Ovary (tissue), 10 donors: ENCODE measurements at places on chromosomes 3 and 15.

DNA sequence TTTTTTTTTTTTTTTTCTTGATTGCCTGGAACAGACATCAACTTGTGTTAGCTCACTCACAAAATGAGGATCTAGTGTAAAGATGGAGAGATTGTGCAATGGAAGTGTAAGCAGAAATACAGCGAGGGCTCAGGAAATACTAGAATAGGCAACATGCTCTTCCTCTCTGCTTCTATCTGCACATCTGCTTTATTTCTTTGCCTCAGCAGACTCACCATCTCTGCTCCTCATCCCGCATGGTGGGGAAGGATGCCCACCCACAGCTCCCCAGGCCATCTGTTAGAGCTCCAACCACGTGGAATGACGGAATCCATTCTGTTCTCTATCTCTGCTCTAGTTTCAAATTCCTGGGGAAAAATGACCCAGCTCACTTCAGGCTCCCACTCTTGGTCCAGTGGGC, 128.0 kb upstream of the ADAMTS9 start:
- no peak for DNase-seq

- DNase-seq = no peak
Observed at GRCh38 chr3:147960786-147961185, 551.6 kb downstream of the ZIC1 start.

- no peak for DNase-seq
Observed at GRCh38 chr15:61314427-61314826, 85.3 kb upstream of the RORA start.

DNA sequence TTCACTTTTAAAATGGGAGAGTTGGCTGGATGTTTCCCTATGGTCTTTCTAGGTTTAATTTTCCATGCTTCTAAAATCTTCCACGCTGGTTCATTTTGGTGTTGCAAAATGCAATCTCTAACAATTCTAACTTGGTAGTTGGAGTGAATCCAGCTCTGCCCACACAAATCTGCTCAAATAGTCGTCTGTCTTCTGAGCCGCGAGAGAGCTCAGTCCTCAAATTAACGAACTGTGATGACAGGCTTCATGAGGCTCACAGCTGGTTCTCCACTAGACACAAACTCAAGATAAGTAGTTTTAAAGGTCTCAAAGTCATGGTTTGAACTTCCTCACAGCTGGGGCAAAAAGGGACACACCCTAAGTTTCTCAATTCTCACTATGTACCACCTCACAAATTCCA, 178.6 kb upstream of the LYSMD4 start:
- DNase-seq = no peak

DNA sequence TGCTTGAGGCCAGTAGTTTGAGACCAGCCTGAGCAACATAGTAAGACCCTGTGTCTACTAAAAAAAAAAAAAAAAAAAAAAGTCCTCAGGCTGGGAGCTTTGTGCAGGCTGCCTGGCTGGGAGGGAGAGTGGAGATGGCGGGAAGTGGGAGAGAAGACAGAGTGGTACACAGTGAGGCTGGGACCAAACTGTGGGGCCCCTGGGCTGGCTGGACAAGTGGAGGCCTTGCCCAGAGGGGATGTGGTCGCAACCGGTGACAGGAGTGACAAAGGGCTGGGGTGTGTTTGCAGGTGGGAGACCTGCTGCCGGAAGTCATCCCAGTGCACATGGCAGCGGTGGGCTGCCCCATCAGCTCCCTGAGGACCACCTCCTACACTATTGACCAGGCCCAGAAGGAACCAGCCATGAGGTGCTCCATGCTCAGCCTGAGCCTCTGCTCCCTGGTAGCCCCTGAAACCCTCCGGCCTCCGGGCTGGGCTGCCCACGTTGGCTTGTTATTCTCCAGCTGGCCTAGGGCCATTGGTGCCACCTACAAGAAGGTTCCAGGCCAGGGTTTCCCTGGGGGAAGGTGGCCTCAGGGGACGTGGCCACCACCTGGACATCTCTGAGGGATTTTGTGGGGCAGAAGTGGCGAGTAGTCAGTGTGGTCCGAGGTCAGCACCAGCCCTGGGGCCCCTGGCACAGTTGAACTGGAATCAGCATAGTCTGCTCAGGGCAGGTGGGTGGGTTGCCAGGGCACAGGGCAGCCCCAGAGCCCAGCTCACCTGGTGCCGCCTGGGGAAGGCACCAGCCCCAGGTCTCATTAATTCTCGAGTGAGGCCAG, 22.7 kb downstream of the ACAA1 start:
- peak; percentile 10 for DNase-seq

- no peak for DNase-seq
Observed at GRCh38 chr3:89395456-89395855, 288.0 kb downstream of the EPHA3 start.
